Activated gamma-delta T cell (primary cell): ENCODE measurements at places on chromosomes 6 and 20.

- DNase-seq = no peak
Measured at GRCh38 chr6:55276745-55277530, 50.3 kb upstream of the GFRAL start.

- DNase-seq = peak; percentile 23
Measured at GRCh38 chr20:36154700-36155628, at the start of gene EPB41L1. Gene EPB41L1 (plus strand): TSS chr20:36154740. CDS start chr20:36173778, 19,038 bp downstream.

DNA sequence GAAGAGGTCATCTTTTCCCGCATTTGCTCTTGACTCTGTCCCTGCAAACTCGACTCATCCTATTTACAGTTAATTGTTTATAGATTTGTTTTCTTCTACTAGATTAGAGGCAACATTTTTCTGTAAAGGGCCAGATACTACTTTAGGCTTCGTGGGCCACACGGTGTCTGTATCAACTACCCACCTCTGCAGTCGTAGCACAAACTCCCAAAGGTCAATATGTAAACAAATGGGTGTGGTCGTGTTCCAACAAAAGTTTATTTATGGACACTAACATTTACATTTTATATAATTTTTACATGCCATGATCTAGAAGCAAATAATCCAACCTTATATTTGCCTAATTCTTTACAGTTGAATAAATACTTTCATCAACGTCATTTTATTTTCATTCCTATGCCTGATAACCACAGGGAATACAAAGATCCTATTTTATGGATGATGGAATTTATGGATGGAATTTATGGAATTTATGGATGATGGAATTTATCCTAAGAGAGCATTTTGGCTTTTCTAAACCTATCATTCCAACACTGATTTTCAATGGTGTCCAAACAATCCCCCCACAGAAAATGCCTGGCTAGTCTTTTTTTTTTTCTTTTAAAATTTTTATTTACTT lies 232.8 kb downstream of the MYLK4 start:
- DNase-seq = no peak

- DNase-seq = no peak
Measured at GRCh38 chr6:129525055-129525454, 184.9 kb downstream of the ARHGAP18 start.

- no peak for DNase-seq
Measured at GRCh38 chr6:66735106-66735890, 1028.3 kb upstream of the EYS start.

DNA sequence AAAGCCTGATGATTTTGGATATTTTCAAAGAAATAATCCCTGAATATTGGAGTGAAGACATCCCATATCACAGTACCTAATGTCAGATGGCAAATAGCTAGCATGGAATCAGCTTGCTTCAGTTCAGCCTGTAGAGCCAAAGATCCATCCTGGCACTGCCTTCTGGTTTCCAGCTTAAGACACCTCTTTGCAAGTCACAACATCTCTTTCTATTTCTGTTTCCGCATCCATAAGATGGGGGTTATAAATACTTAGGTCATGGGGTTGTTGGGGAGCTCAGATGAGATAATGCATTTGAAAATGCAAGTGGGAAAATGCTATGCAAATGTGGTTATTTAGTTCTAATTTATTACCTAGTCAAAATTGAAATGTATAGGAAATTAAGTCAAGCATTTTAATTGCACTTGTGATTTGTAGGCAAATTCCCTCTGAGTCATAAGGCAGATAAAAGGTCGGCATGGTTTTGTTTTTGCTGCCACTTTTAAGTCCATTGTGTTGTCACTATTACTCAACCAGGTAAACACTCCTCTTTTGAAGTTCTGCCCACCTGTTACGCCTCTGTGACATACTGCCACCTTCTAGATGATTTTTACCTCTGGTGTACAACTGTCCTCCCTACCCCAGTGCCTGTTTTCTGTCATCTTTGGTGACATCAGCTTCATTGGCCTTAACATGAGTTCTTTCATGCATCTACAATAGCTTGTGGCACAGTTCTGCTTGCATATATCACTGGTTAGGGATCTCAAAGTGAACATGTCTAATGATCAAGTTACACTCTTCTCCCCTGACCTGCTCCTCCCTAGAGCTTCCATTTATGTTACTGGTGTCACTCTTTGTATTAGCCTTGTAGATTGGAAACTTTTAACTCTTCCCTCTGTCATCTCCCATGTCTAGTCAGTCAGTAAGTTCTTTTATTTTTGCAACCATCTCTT lies 96.6 kb downstream of the CDKAL1 start:
- DNase-seq = no peak

DNA sequence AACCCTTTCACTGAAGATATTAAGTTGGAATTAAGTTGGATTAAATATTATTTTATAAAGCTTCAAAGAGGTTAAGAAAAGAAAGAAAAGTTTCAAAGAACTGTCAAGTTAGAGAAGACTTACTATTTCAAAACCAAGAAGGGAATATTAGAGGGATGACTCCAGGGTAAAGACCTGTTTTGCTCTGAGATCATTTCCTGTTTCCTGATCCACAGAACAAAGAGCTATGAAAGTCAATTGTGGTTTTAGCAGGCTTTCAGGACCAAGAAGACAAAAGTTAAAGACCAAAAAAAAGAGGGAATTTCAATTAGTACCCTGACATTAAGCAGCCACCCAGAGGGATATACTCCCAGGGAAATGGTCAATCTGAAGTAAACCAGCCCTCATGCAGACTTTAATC lies 19.4 kb downstream of the ESF1 start:
- no peak for DNase-seq

GRCh38 chr20:8515810-8516435 lies 383.9 kb downstream of the PLCB1 start:
- DNase-seq = no peak

GRCh38 chr20:49850463-49851230 lies 38.0 kb downstream of the SLC9A8 start:
- DNase-seq = no peak

DNA sequence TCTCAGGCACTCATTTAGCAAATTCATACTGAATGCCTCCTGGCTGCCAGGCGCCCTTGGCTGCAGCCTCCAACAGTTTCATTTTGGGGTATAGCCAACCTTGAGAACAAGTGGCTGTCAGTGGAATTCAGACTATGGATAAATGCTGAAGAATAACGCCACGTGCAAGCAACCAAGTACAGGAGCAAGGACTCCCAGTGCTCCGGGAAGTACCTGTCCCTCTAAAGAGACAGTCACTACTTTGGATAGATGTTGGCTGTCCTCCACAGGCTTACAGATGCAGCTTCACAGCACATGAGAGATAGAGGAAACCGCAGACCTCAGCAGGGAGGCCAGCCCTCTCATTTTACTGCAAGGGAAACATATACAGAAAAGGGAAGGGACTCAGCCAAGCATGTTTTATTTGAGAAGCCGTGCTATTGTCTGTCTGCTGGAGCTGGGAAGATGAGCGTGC lies 658.2 kb downstream of the PTPRT start:
- no peak for DNase-seq

DNA sequence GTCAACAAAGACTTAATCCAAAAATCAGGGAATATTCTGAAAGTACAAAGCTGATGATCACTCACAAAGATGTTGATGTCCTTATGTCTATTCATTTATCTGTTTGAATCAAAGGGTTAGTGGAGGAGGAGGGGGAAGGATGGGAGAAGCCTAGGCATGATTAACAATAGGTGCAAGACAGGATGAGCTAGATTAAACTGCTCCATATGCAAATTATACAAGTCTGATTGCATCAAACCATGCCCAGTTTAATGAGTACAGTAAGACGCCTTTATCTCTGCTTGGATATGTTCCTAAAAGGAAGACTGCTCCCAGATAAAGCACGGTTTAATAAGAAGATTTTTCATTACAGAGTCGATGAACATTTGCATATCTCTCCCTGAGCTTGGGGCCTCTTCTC lies 626.4 kb upstream of the NOX3 start:
- DNase-seq = no peak

DNA sequence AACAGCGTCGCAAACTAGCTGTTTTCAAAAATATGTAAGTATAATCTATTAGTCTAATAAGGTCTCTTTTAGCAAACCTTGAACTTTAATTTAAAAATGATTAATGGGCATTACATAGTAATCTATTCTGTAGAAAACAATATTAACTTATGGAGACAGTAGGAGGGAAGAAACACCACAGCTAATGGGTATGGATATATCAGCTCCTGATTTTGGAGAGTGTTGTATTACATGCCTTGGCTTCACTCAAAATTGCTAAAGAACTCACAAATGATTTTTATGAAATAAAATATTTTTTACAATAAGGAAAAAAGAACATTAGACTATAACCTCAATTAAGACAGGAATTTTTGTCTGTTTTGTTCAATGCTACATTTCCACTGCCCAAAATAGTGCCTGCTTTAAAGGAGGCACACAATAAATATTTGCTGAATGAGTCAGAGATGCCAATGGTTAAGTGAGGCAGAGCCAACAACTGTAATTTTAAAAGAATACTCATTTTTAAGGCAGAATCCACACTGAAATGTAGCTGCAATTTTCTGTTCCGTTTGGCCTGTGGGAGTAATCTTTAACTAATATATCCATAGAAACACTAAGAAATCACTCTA lies 15.7 kb downstream of the ATG5 start:
- no peak for DNase-seq

GRCh38 chr6:29624520-29624961 lies 8.4 kb downstream of the GABBR1 start:
- no peak for DNase-seq

GRCh38 chr6:112470376-112470775 lies 123.2 kb downstream of the RFPL4B start:
- no peak for DNase-seq

DNA sequence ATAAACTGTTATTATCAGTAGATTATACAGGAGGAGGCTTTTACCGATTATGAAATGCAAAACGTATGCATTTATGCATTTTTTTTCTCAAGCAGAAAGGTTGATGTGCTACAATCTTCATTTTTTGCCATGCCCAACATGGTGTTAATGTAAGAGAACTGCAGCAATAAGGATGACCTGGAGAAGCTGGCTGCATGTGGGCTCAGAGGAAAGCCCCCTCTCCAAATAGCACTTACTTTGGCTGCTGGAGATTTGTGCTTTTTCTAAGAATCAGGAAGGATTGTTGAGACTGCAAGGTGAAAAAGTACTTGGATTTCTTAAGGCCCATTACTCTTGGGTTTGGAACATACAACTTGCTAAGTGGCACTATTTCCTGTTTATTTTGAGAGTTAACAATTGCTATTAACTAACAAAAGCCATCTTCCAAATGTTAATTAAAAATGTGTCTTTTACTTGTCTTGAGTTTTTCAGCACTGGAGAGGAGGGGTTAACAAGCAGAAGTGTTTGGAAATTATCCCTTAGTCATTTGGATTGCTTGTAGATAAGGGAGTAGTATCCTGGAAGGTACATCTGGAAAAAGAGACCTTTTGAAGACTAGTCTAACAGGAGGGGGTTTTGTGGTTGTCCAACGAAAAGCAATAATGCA lies 5.6 kb downstream of the SOX4 start:
- DNase-seq = no peak

DNA sequence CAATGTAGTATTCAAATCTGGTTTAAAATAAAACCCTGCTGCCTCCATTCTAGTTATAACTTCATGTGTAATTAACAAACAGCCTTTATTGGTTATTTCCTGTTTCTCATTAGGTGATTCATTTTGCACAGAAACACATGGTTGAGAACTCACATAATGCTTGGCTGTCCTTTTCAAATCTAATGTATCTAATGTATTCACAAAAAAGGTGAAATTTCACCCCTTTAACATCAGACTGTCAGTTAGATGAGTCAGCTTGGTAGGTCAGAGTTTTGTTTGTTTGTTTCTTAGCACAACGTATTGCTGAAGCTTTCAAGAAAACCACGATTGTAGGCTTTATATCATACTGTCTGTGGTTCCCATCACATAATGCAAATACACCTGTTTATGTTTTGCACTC lies 78.7 kb upstream of the TMEM30A start:
- no peak for DNase-seq

GRCh38 chr6:167671977-167672687 lies 154.6 kb upstream of the AFDN start:
- DNase-seq = no peak

DNA sequence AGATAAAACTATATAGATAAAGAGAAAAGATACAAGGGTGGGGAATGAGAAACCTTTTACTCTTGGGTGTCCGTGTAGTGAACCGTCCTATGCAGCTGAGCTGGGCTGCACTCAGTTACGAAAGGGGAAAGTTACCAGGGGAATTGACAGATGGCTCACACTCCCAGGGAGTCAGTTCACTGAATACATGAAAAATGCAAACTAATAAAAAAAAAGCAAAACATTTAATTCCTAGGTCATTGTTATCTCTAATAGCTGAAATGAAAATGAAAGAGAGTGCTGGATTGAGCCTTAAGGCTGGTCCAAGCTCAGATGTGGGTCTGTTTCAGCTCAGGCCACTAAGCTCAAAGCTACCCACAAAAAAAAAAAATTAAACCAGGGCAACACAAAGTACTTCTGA lies 138.0 kb downstream of the THBS2 start:
- DNase-seq = no peak

GRCh38 chr6:105981002-105981887 lies 104.9 kb upstream of the PRDM1 start:
- DNase-seq = peak; percentile 36

DNA sequence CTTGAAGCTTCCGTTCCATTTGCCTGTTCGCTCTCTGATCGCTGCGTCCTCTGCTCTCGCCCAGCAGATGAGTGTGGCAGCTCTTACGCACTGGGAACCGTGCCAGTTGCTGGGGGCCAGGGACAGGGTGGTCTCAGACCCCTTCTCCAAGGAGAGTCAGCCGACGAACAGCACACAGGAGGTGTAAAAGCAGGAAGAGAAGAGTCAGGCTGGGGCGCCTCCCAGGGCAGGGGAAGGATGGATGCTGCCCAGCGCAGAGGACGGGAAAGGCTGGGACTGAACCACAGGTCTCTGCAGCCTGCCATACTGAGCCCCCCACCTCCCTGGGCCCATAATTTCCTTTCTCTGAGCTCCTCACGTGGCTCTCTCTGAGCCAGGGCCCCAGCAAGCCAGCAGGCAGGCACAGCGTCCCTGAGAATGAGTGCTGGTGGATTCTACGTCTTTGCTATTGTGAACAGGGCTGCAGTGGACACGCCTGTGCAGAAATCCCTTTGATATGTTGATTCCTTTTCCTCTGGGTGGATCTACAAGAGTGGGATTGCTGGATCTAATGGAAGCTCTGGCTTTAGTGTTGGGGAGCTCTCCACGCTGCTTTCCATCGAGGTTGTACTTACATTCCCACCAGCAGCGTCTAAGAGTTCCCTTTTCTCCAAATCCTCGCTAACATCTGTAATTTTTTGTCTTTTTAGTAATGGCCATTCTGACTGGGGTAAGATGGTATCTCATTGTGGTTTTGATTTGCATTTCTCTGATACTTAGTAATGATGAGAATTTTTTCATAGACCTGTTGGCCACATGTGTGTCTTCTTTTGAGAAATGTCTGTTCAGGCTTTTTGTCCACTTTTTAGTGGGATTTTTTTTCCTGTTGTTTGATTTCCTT lies 104.1 kb downstream of the PSMB1 start:
- DNase-seq = no peak
